Left forelimb (tissue), 1 donor: ENCODE measurements at places on chromosomes 7 and 10.

DNA sequence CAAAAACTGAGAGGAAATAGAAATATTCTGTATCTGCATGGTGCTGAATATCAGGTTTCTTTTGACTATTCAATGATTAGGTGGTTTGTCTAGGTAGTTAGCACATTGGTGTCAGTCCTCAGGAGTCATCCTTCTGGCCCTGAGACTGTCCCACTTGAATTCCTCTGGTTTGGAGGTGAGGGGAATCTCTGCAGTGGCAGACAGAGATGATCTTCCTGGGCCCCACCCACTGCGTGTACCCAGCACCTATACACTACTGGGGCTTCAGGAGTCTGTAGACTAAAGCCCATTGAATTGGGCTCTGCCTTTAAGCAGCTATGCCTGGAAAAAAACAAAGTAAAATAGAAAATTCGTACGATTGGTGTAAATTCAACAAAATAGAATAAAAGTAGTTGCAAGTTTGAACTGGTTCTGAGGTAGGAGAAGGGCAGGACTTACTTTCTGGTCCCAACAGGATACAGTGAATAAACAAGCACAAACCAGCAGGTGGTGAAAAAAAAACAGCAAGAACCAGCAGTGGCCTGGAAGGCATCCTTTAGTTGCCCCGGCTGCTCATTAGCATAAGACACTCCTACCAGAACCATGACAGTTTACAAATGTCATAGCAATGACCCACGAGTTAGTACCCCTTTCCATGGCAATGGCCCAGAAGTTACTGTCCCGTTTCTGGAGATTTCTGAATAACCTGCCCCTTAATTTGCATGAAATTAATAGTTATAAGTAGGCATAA lies 1.7 kb downstream of the LIPM start:
- no peak for DNase-seq

- peak; percentile 78 for DNase-seq
These were observed 578 bp downstream of the ZMYND11 start for GRCh38 chr10:135601-136464.

GRCh38 chr7:151399906-151400305 lies 9.9 kb downstream of the WDR86 start:
- no peak for DNase-seq

DNA sequence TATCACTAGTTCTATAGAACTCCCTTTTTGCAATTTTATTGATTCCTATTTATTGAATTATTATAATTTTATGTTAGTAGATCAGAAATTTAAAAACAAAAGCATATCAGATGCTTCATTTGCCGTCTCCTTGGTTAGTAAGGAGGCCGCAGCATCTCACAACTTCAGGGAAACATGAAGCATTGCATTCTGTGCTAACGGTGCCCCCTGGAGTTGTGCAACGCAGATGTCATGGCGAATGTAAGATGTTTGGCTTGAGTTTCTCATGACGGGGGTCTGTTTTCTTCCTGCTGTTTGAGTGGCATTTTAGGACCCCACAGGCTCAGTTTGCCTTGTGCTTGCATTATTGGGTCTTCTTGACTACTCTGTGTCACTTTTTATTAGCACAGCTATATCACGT lies 124.8 kb downstream of the CNNM2 start:
- DNase-seq, result no peak

DNA sequence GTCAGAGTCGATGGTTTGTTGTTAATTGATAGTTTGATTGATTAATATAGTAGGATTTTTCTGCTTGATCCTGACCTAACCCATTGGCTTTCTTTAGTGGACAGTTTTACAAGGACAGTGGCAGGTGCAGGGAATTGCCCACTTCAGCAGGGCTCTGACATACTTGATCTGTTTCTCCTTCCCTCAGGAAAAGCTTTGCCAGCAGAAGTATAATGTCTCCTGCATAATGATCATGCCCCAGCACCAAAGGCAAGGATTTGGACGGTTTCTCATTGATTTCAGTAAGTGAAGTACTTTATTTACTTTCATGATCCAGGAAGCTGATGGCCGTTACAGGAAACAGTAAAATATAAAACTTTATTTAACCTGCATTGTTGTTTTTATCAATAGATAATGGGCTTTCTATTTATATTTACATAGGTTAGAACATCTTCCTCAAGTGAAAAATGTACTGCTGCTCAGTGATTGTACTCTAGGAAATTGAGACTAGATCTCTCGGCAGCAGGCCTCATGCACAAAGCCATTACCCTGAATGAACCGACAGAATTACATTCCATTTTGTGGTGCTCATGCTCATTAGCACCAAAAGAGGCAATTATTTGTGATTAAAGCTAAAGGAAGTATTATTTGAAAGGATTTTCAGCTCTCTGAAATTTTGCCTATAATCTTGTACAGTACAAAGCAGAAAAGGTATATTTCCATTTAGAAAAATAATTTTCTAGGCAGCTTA lies 122.5 kb upstream of the SAMD8 start:
- no peak for DNase-seq

DNA sequence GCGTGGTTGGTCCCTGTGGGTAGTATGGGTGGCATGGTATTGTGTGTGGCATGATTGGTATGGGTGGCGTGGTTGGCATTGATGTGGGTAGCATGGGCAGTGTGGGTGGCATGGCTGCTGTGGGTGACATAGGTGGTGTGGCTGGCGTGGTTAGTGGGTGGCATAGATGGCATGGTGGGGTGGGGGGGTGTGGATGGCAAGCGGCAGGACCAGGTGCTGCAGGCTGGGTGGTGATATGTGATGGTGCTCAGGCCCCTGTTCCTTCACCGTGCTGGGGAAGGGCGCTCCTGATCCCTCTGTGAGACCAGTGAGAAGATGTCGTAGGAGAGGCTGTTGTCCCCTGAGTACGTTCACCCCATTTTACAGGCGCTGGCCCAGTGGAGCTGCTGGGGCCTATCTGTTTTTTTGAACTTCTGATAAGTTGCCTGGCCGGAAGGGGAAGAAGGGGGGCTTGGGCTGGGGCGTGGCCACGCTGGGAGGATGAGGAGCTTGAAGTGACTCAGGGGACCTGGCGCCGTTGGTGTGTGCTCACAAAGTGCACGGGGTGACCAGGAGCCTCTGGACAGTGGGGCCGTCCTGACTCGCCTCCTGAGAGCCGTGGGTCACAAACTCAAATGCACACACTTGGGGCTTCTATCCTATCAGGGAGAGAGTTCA lies 17.5 kb downstream of the INPP5A start:
- no peak for DNase-seq

DNA sequence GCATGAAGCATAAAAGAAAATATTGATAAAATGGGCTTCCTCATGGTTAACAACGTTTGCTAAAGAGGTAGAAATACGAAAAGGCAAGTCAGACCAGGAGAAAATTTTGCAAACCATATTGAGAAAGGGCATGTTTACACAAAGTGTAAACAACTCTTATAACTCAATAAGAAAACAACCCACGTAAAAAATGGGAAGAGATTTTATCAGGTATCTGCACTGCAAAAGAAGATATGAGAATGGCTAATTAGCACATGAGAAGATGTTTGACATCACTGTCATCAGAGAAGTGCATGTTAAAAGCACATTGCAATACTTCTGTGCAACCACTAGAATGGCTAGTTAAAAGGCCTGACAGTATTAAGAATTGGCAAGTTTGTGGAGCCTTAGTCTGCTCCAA lies 99.5 kb downstream of the VPS50 start:
- no peak for DNase-seq

DNA sequence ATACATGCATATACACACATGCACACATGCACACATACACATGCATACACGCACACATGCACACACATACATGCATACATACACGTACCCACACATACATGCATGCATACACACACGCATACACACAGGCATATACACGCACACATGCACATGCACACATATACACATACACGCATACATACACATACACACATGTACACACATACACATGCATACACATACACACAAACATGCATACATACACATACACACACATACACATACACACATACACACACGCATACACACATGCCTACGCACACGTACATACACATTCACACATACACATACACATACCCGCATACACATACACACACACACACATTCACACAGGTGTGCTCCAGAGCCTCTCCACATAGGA lies 81.0 kb upstream of the KMT2E start:
- no peak for DNase-seq

GRCh38 chr10:6718550-6718949 lies 138.5 kb upstream of the PRKCQ start:
- DNase-seq, result no peak

DNA sequence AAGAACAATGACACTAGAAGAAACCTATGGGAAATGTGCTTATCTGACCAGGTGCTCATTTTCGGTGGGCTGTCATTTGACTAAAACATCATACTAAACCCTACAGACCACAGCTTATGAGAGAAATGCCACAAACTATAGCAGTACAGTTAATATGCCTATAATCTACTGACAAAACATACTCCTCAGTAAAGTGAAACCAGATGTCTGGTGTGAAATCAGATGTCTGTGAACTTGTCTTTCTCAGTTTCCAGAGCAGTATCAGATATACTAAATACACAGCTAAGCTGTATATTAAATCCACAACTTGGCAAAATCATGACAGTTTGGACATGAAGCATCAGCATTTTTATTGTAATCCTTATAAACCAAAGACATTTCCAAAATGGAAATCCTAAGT lies 3.3 kb downstream of the IMMP2L start:
- DNase-seq, result no peak

- DNase-seq, result no peak
These were observed 108.1 kb downstream of the ADAM22 start for GRCh38 chr7:88042157-88042556.

GRCh38 chr10:116098411-116099022 lies 174.5 kb downstream of the GFRA1 start:
- no peak for DNase-seq

DNA sequence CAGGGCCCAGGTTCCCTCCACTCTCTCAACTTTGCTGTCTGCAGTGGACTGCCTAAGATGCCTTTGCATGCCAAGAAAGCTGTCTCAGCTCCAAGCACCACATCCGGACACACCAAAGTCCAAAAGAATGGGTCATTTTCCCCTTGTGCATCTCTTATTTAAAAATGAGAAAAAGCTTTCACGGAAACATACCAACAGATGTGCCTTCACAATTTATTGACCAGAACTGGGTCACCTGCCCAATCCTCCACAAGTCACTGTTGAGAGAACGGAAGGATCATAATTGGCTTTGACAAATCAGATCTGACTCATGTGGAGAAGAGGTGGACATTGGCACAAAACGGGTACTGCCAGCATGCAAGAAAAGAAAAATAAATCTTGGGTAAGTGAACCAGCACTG lies 258.3 kb downstream of the SNX13 start:
- no peak for DNase-seq

DNA sequence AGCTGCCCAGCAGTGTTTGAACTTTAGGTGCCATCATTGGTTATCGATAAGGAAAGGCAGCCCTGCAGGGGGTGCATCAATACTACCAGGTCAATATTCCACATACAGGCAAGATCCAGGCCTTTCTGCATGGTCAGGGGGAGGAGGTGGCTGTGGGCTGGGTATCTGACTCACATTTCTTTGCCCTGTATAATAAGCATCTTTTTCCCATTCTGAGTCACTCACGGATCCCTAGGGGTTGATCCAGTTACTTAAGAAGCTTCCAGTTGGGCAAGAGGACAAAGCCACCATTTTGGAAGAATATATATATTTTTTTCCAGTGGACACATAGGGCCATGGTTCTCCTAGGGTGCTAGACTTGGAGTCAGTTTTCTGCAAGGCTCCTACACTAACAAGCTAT lies 114.2 kb upstream of the HABP2 start:
- DNase-seq, result peak; percentile 30
